ENCODE measurements at places on chromosomes 2 and 18.

GRCh38 chr2:119950966-119951365, 61.9 kb upstream of the EPB41L5 start:
- no peak for DNase-seq

GRCh38 chr2:229296536-229296935, 25.4 kb upstream of the PID1 start:
- DNase-seq, result no peak

DNA sequence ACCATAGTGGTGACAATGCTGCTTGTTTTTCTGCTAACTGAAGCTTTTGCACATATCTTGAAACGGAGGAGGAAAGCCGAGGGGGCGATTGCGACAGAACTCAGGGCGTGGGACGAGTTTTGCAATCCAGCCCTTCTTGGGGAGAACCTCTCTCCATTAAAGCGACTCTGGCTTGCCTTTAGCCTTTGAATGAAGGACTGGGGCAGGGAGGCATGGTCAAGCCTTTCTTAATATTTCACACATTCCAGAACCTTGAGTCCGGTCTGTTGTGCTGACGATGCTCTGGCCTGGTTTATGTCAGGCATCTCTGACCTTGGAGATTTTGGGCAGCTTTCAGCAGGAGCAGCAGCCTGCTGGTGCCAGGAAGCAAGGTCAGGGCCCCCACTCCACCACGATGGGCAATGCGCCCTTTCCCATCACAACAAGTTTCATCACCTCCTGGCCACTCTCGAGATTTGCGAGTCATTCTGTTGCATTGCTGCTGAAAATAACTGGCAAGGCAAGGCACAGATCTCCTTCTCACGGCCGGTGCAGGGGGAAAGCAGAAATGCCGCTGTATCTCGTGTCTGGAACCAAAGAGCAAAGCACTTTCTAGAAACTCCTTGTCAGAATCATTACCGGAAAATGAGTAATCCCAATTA, 10.8 kb downstream of the EMILIN2 start:
- DNase-seq, result peak; percentile 15

DNA sequence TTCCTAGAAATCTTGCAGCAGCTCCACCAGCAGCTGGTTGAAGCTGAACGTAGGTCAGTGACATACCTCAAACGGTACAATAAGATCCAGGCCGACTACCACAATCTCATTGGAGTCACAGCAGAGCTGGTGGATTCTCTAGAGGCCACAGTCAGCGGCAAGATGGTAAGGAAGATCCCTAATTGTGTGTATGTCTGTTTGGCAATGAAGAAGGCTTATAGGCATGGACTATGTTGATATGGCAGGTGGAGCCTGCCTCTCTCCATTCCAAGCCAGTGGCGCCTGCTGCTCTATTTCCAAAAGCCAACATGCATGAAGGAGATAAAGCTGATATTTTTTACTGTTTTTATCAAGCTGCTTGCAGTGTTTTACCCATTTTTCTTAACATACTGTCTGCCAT, 36.8 kb downstream of the ARMC9 start:
- no peak for DNase-seq

DNA sequence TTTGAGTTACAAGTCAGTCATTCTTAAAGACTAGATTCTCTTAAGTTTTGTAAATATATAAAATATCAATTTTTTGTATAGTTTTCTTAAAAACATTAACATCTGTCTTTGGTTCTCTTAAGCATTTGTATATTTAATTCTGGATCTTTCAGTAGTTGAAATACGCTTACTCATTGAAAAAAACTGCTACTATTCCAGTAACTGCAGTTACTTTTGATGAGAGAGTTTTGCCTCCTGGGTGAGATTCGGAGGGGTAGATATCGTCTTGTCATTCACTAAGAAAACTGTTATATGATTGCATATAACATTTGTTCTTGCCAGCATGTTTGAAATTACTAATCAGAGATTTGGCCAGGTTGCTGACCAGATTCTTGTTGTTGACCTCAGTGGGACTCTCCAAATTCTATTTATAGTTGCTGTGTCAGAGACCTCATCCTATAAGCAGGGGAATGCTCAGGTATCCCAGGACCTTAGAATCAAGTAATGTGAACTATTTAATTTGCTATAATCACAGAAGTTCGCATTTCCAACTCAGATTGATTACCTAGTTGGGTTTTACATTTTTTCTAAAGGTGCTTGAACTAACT, 7.9 kb downstream of the AGPS start:
- peak; percentile 45 for DNase-seq

GRCh38 chr2:195445639-195446038, 211.4 kb upstream of the SLC39A10 start:
- no peak for DNase-seq

DNA sequence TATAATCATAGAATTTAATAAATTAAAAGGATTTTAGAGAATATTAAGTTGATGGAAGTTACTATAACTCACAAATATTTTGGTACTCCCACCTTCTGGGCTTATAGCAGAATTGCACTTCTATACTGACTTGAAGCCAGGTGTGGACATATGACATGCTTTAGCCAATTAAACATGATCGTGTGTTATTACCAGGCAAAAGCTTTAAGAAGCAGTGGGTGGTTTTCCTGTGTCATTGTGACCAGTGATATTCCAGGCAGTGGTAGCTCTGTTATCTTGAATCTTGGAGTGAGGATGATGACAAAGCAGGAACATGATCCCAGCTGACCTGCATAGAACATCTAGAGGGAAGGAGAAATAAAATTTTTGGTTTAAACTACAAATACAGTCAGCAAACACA, 370.9 kb upstream of the ZEB2 start:
- DNase-seq, result peak; percentile 67

GRCh38 chr2:883260-883802, 67.3 kb upstream of the SNTG2 start:
- DNase-seq, result no peak

DNA sequence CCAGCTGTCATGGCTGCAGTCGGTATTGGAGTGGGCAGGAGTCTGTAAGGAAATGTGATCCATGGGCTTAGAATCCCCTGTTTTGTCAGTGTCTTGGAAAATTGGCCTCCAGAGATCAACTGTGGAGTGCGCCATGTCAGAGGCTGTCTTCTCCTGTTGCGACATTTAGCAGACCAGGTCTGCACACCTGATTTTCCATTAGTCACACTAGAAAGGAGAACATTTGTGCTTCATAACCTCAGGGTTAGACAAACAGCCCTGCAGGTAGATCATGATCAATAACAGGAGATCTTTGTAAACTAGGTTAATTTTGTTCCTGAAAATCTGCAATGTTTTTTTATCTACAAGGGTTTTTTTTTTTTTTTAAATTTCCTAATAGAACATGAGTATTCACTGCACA, 28.0 kb downstream of the LDLRAD4 start:
- no peak for DNase-seq

GRCh38 chr18:49076654-49077166, 125.9 kb upstream of the SMAD7 start:
- DNase-seq, result no peak

GRCh38 chr18:25736516-25736915, 353.9 kb downstream of the SS18 start:
- no peak for DNase-seq

DNA sequence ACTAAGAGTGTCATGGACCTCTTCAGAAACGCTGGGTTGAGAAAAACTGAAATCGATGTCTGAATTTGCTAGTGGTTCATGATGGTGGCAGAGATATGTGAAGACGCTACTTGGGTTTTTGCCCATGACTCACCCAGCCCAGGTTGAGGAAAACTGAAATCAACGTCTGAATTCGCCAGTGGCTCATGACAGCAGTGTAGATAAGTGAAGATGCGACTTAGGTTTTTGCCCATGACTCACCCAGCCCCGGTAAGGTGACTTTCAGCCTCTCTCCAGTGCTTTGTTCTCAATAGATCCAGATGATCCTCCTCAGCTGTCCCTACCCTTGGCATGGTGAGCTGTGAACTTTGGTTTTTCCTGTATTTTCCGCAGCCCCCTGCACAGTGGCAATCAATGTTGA, 105.3 kb upstream of the SIX3 start:
- DNase-seq, result no peak

- no peak for DNase-seq
Measured at GRCh38 chr2:173673640-173674039, 291.5 kb downstream of the SP3 start.

- no peak for DNase-seq
Measured at GRCh38 chr18:61829108-61829507, 63.7 kb downstream of the RNF152 start.
